Left lung (tissue), 14 donors: ENCODE measurements at places on chromosomes 5 and 9.

- DNase-seq = no peak
These were observed 181.8 kb downstream of the ASTN2 start for GRCh38 chr9:117233016-117233415.

DNA sequence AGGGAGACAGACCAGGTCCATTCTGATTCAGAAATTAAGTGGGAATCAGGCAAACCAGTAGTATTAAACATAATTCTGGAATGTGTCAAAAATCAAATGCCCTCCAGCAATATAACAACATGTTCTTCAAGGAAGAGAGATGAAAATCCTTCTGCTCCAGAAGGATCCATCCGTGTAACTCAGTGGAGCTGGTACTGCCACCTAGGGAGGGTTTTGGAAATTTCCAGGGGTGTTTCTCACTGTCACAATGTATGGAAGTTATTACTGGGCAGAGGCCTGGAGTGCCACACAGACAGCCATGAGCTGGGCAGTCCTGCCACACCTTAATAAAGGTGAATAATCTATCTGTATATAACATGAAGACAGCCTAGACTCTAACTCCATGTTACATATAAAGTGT, 87.5 kb downstream of the TTLL11 start:
- DNase-seq = no peak

- DNase-seq = no peak
These were observed 7.1 kb downstream of the ZFP2 start for GRCh38 chr5:178902849-178903248.

DNA sequence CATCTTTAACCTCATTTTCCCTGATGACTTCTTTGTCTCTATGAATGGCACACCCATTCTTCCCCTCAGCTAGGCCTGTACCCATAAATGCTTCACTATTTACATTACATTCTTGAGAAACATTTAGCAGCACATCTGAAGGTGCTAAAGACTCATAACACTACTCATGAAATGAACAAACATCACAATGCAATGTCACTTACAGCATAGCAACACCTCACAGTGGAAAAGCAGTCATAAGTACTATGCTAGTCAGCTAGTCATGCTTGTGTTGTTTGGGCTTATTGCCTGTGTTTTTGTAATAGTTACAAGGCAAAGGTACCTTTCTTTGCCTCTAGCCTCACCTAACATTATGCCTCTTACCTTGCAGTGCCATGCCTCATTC, 228.9 kb downstream of the KIAA0825 start:
- DNase-seq = no peak

GRCh38 chr5:143083006-143083405, 312.8 kb downstream of the ARHGAP26 start:
- DNase-seq = no peak

DNA sequence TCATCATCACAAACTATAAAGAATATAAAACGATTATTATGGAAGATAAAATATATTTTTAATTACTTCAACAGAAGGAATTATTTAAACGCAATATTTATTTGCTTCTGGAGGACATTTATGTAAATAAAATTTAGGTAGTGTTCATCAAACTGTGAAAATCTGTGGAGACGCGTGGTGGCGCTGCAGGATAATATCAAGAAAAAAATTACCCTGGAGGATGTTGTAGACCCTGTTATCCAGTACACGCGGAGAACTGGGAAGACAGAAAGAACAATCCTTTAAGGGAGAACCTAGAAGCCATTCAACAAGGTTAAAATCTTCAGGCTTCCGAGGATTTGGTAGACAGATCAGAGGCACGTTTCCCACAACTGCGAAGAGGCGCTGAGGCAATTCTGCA, at the start of gene PCDHB12:
Gene PCDHB12 (plus strand): TSS at position 242 of the 400 bp plus-strand sequence. CDS start 189 bp downstream, outside the sequence.
- DNase-seq = no peak
